Breast epithelium (tissue), 4 donors: ENCODE measurements at places on chromosomes 12 and 14. TPM values are rescaled to one million over a fixed set of nuclear protein-coding genes. Genes with fewer than 3 reads are reported as not detected.

BICDL1 gene
- total RNA-seq: 0.48 TPM

GRCh38 chr12:77814386-77814785 is 16.3 kb upstream of the NAV3 start:
- DNase-seq: no peak

ANKRD33 gene
- total RNA-seq: not detected

TMEM132C gene
- 7.2 TPM for total RNA-seq

LRTM2 gene
- not detected for total RNA-seq
